ENCODE measurements at places on chromosomes 13 and 19.
A peak's percentile ranks its signal among the peaks of the same experiment; 100 is the strongest.

DNA sequence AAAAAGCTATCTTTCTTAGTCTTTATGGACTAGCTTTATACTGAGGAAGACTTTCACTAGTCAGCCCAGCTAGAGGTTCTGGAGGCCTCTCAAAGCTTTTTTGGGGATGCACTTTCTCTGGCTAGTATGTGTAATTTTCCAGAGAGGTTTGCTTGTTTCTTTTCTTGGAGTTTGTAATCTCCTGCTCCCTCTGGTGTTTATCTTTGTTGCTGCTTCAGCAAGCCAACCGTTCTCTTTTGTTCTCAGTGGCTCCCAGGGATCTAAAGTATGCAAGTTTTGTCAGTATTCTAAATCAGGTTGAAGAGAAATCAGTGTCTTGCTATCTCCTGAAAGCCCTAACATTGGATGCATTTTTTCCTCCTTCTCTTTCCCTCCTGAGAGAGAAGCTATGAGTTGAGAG lies 121.1 kb upstream of the MYO16 start:
- no peak for DNase-seq

- DNase-seq = no peak
Measured at GRCh38 chr13:69287050-69287698, 820.5 kb upstream of the ATXN8OS start.

DNA sequence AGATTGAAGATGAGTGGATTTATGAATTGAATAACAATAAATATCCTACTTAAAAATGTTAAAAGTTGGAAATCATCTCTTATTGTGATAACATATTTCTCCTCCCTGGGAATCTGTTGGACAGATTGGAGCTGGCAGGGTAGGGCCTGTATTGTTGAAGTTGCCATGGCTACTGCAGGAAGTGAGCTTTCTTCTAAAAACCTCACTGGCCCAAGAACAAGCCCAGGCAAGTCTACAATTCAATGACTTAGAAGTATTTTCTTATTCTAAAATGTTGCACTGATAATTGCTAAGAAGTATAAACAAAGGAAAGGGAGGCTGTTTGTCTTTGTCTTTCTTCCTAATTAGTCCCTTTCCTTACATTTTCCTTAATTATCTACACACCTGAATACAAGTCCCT lies 112.1 kb downstream of the DLEU7 start:
- DNase-seq = no peak

DNA sequence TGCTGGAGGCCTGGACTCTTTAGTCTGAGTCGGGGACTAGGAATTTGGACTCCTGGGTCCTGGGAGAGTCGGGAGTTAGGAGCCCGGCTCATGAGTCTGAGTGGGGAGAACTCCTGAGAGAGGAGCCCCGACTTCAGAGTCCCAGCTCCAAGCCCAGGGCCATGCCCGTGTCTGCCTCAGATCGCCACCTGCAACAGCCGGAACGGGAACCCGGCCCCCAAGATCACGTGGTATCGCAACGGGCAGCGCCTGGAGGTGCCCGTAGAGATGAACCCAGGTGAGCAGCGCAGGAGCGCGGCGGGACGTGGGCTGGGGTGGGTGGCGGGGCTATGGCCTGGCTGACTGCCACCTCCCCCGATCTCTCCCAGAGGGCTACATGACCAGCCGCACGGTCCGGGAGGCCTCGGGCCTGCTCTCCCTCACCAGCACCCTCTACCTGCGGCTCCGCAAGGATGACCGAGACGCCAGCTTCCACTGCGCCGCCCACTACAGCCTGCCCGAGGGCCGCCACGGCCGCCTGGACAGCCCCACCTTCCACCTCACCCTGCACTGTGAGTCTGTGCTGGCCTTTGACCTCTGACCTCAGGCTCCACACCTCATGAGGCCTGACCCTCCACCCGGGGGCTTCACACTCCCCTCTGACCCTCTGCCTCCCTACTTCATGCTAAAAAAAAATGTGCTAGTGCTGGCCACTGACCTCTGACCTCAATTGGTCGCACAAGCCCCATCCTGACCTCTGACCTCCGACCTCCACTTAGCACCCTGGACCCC lies 4.4 kb downstream of the BCAM start:
- no peak for DNase-seq

GRCh38 chr13:109784590-109785140 lies 1.7 kb downstream of the IRS2 start:
- peak; percentile 49 for DNase-seq

DNA sequence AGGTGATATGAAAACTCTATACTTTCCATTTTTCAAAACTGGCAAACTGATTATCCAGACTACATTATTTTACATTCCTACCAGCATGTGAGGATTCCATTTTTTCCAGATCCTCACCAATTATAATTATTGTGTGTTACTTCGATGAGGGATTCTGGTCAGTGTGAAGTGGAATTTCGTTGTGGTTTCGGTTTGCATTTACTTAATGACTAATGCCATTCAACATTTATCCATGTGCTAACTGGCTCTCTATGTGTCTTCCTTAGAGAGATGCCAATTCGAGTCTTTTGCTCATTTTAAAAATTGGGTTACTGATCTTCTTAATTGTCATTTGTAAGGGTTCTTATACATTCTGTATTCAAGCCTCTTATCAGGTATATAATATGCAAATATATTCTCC lies 1551.3 kb upstream of the MIR17HG start:
- DNase-seq = no peak

DNA sequence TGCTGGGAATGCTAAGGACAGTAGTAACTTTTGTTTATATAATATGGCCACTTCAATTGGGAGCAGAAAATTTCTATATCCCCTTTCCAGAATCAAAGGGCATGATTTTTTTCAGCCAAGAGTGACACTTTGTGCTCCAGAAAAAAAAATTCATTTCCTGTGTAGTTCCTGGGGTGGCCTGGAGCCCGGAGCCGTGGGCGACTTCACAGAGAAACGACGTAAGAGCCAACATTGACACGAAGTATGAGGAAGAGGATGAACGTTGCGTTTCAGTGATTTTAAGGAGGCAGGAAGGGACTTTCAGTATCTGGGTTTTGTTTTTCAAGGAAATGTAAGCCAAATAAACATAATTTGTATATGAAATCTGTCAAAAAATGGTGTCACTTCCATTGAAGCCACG lies 187.6 kb downstream of the STK24 start:
- DNase-seq = no peak

DNA sequence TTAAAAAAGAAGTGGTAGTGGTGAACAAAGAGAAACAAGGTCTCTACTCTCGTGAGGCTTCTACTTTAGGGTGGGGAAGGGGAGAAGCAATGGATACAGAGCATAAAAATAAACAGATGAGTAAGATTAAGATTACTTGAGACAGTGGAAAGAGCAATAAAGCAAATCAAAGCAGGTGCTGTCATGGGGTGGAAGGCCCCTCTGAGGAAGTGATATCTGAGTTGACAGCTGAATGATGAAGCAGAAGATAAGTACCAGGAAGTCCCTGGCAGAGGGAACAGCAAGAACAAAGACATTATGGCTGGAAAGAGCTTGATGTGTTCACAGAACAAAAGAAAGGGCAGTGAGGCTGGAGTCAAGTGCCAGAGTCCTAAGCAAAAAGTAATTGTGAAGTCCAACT lies 221.8 kb downstream of the ENOX1 start:
- no peak for DNase-seq

GRCh38 chr13:74816737-74817136 lies 665.2 kb downstream of the TBC1D4 start:
- no peak for DNase-seq

GRCh38 chr19:31648347-31648746 lies 299.1 kb upstream of the TSHZ3 start:
- no peak for DNase-seq

- DNase-seq = no peak
Measured at GRCh38 chr19:16886305-16886880, 2.4 kb upstream of the F2RL3 start.
